ENCODE measurements at places on chromosomes 7 and 10.
A peak's percentile ranks its signal among the peaks of the same experiment; 100 is the strongest.

DNA sequence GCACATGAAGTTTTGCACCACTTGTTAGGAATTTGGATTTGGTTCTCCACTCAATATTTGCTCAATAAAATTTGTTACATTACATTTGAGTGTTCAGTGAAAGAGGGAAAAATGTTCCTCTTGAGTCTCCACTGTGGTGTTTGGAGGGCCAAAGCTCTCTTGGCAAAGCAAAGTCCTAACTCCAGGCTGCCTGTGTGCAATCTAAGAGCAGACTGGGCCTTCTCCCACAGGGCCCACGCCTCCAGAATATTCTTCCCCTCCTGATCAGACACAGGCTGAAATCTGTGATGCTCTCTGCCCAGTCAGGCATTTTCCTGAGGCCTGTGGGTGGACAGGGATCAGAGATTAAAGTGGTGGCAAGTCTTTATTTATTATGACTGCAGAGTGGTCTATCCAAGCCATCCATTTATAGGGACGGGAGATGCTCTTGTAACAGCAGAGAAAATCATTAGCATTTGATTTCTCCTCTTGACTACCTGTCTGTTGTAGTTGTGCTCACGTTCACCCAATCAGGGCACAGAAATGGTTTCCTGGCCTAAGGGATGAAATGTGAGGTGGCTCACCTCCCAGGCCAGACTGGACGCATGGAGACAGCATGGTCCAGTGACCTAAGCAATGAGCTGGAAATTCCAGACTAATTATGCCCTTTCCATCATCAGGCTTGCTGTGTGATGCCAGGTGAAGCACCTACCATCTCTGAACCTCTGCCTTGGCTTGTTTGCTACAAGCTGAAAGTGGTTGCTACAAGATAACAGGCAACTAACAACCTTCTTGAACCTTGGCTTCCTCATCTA, 147.1 kb upstream of the NRBF2 start:
- DNase-seq, result no peak

DNA sequence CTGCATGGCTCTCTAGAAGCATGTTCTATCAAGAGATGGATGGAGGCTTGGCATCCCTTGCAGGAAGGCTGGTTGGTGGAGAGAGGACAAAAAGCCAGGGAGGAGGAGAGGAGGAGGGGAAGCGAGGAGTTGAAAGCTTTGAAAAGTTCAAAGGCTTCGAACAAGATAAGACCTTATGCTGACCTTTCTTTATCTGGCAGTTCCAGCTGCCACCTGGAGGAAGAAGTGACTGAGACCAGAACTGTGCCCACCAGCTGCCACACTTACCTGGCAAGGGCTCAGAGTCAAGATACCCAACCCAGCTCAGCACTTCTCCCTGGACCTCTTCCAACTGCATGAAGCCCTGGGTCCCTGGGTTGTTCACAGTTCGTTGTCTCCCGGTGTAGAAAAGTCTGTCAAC, 14.8 kb downstream of the CCL24 start:
- DNase-seq, result peak; percentile 77

- no peak for DNase-seq
These were observed 94.1 kb upstream of the KLF6 start for GRCh38 chr10:3879073-3879472.

GRCh38 chr7:139722604-139723003, 55.2 kb downstream of the HIPK2 start:
- DNase-seq, result no peak

GRCh38 chr7:49778731-49779270, 5.4 kb downstream of the VWC2 start:
- DNase-seq, result no peak

DNA sequence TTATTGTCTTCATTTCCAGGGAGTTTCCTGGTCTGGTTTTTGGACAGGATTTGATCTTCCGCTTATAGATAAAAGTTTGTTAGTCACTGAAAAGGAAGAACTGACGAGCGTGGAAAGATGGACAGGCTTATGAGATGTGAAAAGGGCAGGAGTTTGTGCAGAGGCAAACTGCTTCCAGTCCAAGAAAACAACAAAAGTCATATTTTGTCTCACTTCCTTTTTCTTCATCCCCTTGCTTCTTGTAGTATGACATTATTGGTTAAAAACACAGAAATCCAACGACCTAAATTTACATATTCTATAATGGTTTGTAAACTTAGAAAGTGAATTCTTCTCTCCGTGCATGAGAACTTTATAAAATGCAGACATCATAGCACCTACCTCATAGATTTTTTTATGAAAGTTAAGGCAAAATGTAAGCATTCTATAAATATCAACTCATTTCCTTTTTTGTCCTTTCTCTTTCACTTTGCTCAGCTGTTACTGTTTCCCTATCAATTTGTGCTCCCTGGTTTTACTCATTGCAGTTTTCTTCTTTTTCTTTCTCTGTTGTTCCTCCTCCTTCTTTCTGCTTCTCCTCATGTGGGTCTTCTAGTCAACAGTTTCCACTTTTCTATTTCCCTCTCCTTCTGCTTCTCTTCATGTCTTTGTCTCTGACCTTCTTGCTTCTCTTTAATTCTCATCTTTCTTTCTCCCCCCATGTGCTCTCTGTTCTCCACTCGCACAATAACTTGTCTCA, 370.2 kb downstream of the ARL4A start:
- no peak for DNase-seq
